ENCODE measurements at places on chromosomes 3 and 15.

DNA sequence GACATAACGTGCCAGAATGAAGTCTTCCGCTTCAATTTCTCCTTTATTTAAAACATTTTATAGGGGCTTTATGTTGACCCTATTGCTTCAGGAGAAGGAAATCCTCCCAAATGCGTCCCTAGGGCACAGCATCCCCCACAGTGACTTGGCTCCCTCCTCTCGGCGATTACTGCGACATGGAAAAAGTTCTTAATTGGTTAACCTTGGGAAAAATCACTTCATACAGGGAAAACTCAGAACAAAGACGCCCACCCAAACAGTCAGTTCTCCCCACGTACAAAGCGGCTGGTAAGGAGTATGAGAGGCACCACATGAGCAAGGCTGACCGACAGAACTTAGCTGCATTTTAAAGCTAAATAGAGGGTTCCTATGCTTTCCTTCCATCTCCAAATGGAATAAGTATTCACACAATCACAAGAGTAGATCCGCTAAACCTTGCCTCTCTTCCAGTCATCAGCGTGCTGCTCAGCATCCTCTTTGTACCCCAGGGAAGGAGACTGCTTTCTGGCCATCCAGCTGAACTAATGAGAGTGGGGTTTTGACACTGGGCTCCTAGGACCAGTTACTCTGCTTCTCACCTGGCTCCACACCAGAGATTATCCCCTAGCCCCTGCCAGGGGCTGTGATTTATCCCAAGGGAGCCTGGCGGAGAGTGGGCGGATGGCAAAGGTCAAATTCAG, 415.3 kb upstream of the WNT5A start:
- no peaks in the 10 kb centered on the region for H3K4me1 ChIP-seq
- DNase-seq, result no peak
- no peaks in the 10 kb centered on the region for H3K36me3 ChIP-seq
- no peak overlapping the region for H3K4me3 ChIP-seq
- no peaks in the 10 kb centered on the region for H3K27me3 ChIP-seq

DNA sequence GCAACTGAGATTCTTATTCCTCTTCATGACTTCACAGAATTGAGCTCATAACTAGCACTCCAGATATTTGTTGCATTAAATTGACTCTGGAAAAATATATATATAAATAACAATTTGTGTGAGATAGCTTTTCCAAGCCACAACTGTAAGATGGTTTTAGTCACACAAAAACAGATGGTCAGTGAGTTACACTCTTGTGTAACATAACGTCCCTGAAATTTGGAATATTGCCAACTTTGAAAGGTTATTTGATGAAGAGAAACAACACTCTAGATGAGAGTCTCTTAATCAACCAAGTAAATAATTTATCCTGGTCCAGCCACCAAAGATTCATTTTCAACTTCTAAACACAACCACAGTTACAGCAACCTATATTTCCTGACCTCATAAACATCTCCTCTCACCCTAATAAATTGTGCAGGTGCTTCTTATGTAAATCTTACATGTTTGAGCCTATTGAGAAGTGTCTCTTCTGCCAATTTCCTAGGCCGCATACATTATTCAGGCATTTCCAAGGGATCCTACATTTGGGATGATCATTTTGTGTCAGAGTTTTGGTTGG, 84.9 kb upstream of the ACP3 start:
- DNase-seq, result no peak
- no peaks in the 10 kb centered on the region for H3K4me1 ChIP-seq
- no peaks in the 10 kb centered on the region for H3K36me3 ChIP-seq
- no peaks in the 10 kb centered on the region for H3K27me3 ChIP-seq

DNA sequence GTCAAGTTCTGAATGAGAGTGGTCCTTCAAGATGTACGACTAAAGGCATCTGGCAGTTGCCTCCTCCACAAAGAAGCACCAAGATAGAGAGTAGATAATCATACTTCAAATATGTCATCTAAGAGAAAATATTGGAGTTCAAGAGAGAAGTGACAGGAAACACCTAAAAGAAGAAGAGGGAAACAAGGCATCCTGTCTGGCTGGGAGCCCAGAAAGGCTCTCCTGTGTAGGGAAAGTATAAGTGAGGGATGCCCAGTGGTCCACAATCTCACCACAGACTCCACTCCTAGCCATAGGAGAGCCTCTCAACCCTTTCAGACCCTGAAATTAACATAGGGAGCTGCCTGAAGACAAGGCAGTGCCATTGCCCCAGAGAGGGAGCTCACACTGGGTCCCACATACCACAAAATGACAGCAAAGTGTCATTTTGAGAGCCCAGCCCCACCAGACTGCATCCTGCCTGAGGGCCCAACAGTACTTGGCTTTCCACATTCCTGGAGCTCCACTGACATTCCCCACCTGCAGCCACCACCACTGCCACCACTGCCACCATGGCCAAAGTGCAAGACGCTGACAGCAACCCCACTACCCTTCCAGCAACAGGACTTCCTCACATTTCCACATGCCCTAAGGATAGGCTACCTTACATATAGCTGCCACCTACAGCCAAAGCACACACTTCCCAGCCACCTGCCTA, 210.6 kb downstream of the ATP8B4 start:
- DNase-seq, result no peak
- H3K4me3 ChIP-seq, result no peak overlapping the region
- no peaks in the 10 kb centered on the region for H3K27me3 ChIP-seq
- H3K27ac ChIP-seq, result no peak overlapping the region
- H3K36me3 ChIP-seq, result no peaks in the 10 kb centered on the region

GRCh38 chr3:195616681-195617080, 32.9 kb upstream of the APOD start:
- DNase-seq, result no peak
- no peaks in the 10 kb centered on the region for H3K36me3 ChIP-seq
- H3K4me1 ChIP-seq, result peaks cover 14% of the 10 kb centered on the region

DNA sequence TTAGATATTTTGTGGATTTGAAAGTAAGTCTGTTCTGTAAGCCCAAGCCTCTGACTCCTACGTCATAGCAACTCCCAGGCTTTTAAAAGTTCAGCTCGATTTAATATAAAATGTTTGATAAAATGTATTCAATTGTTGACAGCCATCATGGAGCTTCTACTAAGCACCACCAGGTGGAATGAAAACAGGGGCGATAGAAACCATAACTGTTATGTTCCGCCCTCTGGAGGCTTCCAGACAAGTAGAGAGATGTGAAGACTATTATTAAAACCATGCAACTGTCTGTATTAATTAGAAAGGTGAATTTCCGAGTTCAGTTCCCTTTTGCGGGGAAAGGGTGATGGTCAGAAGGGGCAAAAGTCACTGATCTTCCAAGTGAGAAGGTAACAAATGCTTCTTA, 292.2 kb downstream of the NR2F2 start:
- H3K36me3 ChIP-seq, result no peaks in the 10 kb centered on the region
- H3K27me3 ChIP-seq, result no peaks in the 10 kb centered on the region
- no peak overlapping the region for H3K4me3 ChIP-seq
- no peak for DNase-seq
- H3K27ac ChIP-seq, result no peak overlapping the region
- no peaks in the 10 kb centered on the region for H3K4me1 ChIP-seq

DNA sequence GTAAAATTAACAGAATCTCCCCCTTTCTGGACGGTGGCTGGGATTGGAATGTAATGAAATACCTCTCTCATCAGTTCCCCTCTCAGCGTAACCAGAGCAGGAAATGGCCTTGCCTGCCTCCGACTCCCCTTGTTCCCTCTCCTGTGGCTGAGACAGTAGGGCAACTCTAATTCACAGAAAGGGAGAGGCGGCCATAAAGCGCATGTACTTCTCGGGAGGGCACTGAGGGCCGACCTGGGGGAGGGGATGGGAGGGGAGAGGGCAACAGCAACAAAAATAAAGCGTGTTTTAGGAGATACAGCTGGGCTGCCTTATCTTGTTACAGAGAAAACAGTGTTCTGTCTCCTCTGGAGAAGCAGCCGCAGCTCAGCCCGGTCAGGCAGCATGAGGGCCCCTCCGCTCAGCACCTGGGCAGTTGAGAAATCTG, 783.3 kb upstream of the ARRDC4 start:
- DNase-seq, result no peak
- no peaks in the 10 kb centered on the region for H3K4me1 ChIP-seq
- H3K36me3 ChIP-seq, result no peaks in the 10 kb centered on the region
- H3K27me3 ChIP-seq, result no peaks in the 10 kb centered on the region
- H3K4me3 ChIP-seq, result no peak overlapping the region
- no peak overlapping the region for H3K27ac ChIP-seq

DNA sequence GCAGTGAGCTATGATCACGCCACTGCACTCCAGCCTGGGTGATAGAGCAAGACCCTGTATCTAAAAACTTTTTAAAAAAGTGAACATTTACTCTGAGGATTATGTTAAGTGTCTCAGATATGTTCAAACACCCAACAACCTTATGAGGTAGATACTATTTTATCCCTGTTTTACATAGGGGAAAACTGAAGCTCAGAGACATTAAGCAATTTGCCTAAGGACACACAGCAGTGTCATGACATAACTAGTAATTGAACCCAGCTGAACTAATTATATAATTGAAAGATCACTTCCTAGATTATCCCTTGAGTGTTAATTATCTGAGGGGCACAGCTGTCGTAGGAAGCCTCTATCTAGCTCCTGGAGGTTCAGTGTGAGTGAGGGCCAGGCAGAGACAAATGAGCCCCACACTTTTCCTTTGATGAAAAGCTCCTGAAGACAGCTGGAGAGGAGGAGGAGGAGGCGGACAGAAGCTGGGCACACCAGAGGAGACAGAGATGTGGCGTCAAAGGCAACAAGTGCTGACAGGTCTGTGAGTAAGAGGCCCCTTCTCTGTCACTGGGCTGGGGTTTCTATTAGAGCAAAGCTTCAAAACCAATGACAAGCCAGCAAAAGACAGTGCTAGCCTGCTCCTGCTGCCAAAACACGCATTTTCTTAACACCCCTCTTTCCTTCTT, 20.5 kb downstream of the TRH start:
- H3K36me3 ChIP-seq, result no peaks in the 10 kb centered on the region
- H3K4me3 ChIP-seq, result no peak overlapping the region
- no peak overlapping the region for H3K27ac ChIP-seq

- H3K4me1 ChIP-seq, result peaks cover 25% of the 10 kb centered on the region
- H3K4me3 ChIP-seq, result no peak overlapping the region
- H3K27me3 ChIP-seq, result no peaks in the 10 kb centered on the region
- H3K36me3 ChIP-seq, result no peaks in the 10 kb centered on the region
Observed at GRCh38 chr3:14988988-14989394, 41.6 kb downstream of the NR2C2 start.

DNA sequence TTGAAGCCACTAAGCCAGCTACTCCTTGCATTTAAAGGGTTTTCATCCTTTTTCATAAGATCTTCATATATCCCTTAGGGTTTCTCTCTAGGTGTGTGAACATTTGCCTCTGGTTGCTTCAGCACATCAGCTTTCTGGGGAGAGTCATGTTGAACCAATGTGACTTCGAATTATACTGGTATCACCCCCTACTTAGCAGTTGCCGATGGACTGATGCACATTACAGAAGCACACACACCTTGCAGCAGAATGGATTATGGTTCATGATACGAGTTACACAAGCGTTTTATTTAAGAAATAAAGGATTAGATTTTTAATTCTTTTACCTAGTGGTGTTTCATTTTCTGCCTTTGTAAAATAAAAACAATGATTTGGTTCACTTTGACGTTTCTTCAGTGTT, 39.6 kb downstream of the FBXO22 start:
- no peaks in the 10 kb centered on the region for H3K27me3 ChIP-seq
- no peaks in the 10 kb centered on the region for H3K4me1 ChIP-seq
- H3K36me3 ChIP-seq, result no peaks in the 10 kb centered on the region
- DNase-seq, result no peak

DNA sequence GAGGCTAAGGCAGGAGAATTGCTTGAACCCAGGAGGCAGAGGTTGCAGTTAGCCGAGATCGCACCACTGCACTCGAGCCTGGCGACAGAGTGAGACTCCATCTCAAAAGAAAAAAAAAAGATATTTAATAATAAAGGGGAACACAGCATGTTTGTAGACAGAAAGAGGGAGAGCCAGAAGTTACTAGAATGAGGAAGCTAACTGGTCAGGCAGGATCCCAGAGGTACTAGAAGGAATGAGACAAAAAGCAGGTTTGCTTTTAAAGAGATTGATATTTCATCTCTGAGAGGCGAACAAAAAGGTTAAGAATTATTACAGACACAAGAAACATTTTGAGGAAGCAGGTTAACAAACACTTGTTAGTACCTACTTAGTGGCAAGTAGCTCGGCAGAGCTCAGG, 9.2 kb downstream of the CD200R1 start:
- H3K27me3 ChIP-seq, result no peaks in the 10 kb centered on the region
- no peak overlapping the region for H3K27ac ChIP-seq
- peaks cover 40% of the 10 kb centered on the region for H3K4me1 ChIP-seq
- DNase-seq, result no peak
- H3K4me3 ChIP-seq, result no peak overlapping the region
- H3K36me3 ChIP-seq, result no peaks in the 10 kb centered on the region

DNA sequence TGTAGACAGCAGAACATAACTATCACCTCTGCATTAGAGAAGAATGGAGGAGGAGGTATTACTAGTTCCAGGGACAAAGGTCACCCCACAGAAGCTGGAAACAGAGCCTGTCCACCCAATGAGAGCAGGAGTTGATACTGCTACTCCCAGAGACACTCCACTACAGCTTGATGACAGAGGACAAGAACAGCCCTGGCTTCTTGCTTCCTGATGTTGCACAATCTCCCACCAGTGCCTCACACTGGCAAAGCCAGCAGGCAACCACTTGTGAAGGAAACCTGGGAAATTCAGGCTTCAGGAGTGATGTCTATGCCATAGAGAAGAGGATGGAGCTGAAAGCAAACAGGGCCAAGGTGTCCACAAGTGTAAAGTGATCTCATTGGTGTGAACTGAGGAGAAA, 78.0 kb upstream of the POU1F1 start:
- no peaks in the 10 kb centered on the region for H3K27me3 ChIP-seq
- H3K27ac ChIP-seq, result no peak overlapping the region
- DNase-seq, result no peak
- H3K4me1 ChIP-seq, result no peaks in the 10 kb centered on the region
- no peaks in the 10 kb centered on the region for H3K36me3 ChIP-seq

DNA sequence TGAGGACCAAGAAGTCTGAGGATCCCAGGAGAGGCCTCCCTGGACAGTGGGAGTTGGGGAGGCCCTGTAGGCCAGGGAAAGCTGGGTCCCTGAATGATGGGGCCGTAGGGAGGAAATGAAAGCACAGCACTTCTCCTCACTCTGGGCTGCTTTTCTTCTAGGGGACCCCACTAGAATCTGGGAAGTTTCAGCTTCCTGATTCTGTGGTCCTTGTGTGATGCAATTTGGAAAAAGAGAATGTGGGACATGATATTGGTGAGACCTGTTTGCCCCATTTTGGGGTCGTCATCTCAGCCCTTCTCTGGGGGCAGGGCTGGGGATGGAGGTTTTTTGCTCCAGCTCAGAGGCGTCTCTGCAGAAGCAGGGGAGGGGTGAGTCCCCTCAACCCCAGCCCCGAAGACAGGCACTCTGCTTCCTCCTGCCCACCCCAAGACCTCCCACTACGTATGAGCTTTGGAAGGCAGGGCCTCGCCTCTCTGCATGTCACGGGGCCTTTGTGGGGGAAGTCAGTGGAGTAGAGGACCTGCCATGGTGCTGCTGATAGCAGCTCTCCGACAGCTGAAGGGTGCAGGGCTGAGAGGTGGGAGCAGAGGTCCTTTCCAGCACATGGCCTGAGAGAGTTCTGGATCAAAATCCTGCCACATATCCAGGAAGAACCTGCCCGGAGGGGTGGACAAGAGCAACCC, 1.5 kb upstream of the SNX22 start:
- H3K36me3 ChIP-seq, result peaks cover 3% of the 10 kb centered on the region
- H3K4me3 ChIP-seq, result no peak overlapping the region
- no peak for DNase-seq
- H3K4me1 ChIP-seq, result peaks cover 34% of the 10 kb centered on the region
- peaks cover 6% of the 10 kb centered on the region for H3K27me3 ChIP-seq
- H3K27ac ChIP-seq, result no peak overlapping the region

GRCh38 chr3:152505926-152506325, 237.2 kb downstream of the MBNL1 start:
- no peak overlapping the region for H3K27ac ChIP-seq
- DNase-seq, result no peak
